H9 (cell line): ENCODE measurements at places on chromosomes 3 and 15. TPM values are rescaled to one million over a fixed set of nuclear protein-coding genes. Genes with fewer than 3 reads are reported as not detected.

GRCh38 chr3:149771652-149772271, 19.5 kb upstream of the COMMD2 start:
- H3K4me3 ChIP-seq, result no peak overlapping the region
- no peaks in the 10 kb centered on the region for H3K36me3 ChIP-seq
- H3K27me3 ChIP-seq, result no peaks in the 10 kb centered on the region
- H3K4me1 ChIP-seq, result no peaks in the 10 kb centered on the region; the same call in 1 of the 2 replicates
- peak; percentile 64 for DNase-seq

DNA sequence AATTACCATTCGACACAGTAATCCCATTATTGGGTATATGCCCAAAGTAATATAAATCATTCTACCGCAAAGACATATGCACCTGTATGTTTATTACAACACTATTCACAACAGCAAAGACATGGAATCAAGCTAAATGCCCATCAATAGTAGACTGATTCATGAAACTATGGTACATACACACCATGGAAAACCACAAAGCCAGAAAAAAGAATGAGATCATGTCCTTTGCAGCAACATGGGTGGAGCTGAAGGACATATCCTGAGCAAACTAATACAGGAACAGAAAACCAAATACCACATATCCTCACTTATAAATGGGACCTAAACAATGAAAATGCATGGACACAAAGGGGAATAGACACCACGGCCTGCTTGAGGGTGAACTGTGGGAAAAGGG, 11.1 kb upstream of the MCF2L2 start:
- H3K4me1 ChIP-seq, result peaks cover 10% of the 10 kb centered on the region; the same call in 1 of the 2 replicates
- H3K27me3 ChIP-seq, result no peaks in the 10 kb centered on the region
- H3K36me3 ChIP-seq, result peaks cover 8% of the 10 kb centered on the region
- no peak overlapping the region for H3K27ac ChIP-seq
- no peak for DNase-seq

DNA sequence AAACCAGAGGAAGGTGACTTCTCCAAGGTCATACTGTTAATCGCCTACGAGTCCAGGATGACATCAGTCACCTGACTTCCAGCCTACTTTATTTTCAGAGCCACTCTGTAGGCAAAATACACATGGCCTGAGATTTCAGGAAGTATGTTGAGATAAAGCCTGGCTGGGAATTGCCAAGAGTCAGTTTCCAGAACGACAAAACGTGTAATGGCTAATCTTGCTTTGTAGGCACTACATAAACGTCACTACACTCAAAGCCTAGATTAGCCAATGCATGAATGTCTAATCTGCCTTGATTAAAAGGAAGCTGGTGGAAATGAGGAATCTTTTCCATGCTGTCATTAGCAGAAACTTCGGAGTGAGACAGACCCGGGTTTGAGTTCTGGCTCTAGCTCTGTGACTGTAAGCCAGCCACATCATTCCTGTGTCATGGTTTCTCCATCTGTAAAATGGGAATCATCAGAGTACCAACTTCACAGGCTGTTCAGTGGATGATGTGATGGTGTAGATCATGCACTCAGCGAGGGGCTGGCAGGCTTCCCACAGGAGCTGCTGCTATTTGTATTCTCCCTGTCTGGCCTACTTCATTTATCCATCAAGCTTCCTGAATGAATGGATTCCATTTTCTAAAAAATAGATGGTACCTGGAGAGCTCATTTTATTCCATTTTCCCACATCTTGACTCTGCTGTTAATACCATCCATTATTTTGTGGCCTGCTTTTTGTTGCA, 241.9 kb downstream of the XXYLT1 start:
- DNase-seq, result no peak
- H3K27me3 ChIP-seq, result no peaks in the 10 kb centered on the region
- no peak overlapping the region for H3K4me3 ChIP-seq
- H3K36me3 ChIP-seq, result no peaks in the 10 kb centered on the region

Gene TNNC1
- total RNA-seq, result 5.6 and 7.7 TPM in 2 replicates

Gene TGM4
- total RNA-seq, result not detected in 2 replicates

GRCh38 chr3:44999782-45000181, 23.7 kb downstream of the EXOSC7 start:
- peaks cover 55% of the 10 kb centered on the region for H3K36me3 ChIP-seq
- no peaks in the 10 kb centered on the region for H3K27me3 ChIP-seq
- H3K4me1 ChIP-seq, result no peaks in the 10 kb centered on the region
- no peak overlapping the region for H3K4me3 ChIP-seq
